NCI-H774 (cell line): ENCODE measurements at places on chromosomes 11 and 22.

DNA sequence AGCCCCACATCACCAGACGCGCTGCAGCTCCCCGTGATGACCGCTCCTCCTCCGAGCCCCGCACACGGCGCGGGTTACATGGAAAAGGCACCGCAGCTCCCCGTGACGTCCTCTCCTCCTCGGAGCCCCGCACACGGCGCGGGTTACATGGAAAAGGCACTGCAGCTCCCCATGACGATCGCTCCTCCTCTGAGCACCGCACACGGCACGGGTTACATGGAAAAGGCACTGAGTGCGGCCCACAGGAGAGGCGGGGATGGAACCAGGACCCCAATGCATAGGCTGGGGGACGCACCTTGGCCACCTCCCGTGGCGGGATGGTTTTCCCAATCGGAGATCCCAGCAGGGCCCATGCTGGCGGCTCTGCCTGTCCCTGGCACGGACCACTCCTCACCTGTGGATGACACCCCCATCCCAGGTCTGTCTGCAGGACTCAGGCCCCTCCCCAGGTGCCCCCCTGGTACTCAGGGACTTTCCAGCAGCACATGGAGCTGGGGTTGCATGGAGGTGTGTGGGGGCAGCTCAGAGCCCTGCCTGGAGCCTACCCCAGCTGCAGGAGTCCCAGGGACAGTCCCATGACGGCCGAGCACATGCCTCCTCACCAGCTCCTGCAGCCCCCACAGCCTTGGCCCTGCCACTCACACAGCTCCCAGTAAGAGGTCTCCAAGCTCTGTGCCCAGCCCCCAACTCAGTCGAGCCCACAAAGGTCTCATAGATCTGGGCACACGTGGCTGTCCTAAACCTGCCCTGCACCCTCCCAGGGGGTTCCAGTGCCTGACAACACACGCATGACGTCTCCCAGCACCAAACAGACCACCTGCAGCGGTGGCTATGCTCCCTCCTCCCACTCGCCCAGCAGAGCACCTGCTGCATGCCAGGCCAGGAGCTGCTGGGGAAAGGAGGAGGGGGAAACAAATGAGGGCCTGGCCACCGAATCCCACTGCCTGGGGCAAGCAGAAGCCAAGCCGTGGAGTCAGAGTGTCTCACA is 166.6 kb downstream of the BRD1 start:
- DNase-seq, result no peak

DNA sequence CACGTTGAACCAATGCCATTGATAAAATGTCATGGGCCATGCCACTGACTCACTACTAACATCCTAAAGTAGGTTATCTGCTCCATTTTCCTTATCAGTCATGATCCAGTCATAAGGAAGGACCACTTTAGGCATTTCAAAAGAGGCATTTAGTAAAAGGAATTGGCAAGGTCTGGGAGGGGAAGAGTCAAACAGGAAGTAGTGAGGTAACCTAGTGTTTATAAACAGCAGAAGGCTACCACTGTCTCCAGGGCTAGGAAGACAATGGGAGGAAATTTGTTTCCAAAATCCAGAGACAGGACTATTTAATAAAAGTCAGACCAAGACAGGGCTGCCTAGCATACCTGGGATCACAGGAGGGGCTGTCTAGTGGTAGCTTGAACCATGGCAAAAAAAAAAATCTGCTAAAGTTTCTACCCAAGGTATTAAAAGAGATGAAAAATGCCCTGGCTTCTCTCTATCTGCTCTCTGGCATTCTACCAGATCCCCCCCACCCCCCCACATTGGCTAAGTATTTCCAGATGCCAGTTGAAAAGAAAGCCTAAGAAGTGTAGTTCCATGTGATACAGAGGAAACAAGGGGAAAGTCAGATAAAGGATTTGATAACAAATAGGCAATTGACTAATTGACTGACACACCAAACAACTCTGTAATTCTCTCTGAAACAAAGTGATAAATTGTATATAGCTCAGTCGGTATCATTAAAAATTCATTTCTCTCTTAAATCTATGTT is 50.4 kb upstream of the C11orf87 start:
- no peak for DNase-seq

GRCh38 chr11:94107363-94107762 is 21.3 kb upstream of the PANX1 start:
- no peak for DNase-seq

DNA sequence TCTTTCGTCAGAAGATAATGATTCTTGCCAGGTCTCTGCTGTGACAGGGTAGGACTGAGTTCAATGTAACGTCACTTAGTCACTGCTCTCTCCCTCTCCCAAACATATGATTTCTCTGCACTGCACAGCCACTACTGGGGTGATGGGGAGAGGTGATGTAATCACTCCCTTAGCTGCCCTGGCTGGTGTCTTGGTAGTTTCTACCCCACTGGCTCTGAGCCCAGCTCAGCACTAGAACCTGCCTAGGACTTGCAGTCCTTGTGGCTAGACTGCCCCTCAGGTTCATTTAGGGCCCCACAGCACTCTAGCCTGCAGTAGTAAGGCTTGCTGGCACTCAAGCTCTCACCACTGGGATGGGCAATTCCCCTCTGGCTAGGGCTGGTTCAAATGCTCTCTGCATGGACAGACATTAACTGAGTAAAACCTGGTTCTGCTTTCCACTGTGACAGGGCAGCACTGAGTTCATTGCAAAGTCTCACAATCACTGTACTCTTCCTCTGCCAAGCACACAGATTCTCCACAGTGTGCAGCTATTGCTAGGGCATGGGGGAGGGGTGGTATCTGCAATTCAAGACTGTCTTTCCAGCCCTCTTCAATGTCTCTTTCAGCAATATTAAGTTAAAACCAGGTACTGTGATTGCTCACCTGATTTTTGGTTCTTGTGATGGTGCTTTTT is 571.4 kb upstream of the FAT3 start:
- no peak for DNase-seq

DNA sequence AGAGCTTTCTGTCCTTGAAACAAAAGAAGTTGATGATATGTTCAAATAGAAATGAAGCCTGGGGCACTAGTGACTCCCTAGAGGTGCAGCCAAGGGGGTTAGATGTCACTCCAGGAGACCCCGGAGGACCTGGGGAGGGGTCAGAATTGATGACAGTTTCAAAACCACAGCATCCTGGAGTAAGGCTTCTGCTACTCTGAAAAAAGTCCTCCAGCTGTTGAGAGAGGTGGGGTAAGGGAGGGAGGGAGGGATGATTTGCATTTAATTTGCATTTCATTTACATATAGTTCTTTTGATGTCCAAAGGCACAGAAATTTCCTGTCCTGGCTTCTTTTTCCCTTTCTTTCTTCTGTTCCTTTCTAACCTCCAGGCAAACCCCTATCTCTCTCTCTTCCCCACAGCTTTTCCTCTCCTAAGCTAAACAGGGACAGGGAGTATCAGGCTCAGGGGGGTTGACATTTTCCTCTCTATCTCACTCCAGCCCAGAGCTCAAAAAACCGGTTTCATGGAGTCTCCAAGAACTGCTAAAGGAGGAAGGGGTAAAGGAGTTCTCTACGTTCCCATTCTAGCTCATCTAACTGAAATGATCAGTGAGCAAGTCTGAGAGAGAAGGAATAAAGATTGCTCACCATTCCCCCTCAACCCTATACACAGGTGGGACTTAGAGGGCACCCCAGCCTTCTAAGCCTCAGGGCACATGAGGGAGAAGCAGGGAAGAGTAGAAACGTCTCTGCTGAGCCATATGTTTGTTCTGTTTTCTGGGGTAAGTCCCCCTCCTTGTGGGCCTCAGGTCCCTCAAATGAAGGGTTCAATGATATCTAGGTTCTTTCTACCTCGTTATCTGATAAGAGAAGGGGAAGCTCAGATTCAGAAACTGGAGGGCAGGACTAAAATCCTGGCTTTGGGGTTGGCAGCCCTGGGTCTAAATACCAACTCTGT is 3.5 kb upstream of the POU2F3 start:
- no peak for DNase-seq

DNA sequence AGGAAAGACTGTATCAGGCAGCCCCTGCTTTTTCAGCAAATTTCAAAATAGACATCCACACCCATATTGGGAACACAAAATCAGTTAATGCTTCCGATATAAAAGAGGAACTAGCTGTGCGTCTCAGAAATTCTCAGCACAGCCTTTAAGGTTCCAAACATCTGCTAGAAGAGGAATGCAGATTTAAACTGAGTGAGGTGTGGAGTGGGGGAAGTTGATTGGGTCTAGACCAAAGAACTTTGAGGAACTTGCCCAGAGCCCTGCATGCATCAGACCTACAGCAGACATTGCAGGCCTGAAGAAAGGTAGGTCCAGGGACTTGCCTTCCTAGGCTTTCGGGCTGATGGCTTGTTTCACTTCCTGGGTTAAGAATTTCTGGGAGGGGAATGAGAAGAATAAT is at the start of gene MS4A4A:
Gene MS4A4A (plus strand): TSS at position 255 of the 400 bp plus-strand sequence. CDS start 10 bp downstream, at position 265.
- no peak for DNase-seq
